ENCODE measurements at places on chromosomes 2 and 18.
A peak's percentile ranks its signal among the peaks of the same experiment; 100 is the strongest.

DNA sequence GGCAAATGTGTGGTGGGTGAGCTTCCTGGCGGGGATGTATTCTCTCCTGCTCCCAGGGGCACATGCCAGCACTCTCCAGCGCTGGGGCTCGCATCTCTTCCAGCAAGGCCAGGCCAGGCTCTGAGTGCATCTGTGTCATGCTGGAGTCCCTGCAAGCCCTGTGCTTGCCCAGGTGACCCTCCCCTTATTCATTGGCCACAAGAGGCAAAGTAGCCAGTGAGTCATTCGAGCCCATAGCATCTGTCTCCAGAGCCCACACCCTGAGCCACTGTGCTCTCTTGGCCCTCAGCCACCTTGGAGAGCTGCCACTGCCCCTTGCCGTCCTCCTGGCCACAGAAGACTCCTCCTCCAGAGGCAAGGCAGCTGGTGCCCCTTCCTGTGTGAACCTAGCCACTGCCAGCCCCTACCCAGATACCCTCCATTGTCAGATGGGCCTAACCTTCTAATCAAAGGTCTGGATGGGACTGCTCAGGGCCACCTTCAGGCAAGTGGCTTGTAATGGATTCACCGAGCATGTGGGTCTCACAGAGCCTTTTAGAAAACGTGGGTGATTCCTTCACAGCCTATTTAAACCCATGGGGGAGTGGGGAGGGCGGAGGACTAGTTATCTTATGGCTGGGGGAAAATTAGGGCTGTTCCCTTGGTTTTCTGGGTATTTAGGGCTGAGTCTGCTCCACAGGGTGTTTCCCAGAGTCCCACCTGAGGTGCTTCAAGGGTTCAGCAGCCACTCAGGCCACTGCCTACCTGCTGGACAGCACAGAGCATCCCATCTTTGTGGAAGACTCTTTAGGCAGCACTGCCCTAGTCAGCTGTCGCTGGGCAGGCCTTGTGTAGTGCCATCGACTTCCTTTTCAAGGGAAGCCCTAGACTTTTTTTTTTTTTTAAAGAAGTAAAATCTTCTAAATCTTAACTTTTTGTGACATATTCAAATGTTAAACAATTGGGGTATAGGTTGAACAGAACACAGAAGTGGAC is 137.4 kb downstream of the ACOXL start:
- no peak for DNase-seq

- no peak for DNase-seq
Measured at GRCh38 chr18:73841661-73842060, 306.0 kb downstream of the FBXO15 start.

DNA sequence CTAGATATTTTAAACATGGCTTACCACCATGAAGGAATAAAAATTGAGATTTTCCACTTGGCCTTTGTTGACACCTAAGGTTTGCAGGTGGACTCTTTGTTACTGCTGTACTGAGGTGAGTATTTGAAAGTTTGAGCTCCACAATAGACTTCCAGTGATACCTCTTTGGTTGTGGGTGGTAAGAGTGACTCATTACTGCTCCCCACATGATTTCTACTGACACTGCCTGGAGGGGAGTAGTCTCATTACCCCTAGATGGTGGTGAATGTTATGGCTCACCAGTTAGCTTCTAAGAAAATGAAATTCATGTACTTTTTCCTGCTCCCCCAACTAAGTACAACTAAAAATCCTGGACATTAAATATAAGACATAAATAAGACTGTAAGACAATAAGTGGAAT is 1183.1 kb upstream of the TMEFF2 start:
- DNase-seq: no peak

DNA sequence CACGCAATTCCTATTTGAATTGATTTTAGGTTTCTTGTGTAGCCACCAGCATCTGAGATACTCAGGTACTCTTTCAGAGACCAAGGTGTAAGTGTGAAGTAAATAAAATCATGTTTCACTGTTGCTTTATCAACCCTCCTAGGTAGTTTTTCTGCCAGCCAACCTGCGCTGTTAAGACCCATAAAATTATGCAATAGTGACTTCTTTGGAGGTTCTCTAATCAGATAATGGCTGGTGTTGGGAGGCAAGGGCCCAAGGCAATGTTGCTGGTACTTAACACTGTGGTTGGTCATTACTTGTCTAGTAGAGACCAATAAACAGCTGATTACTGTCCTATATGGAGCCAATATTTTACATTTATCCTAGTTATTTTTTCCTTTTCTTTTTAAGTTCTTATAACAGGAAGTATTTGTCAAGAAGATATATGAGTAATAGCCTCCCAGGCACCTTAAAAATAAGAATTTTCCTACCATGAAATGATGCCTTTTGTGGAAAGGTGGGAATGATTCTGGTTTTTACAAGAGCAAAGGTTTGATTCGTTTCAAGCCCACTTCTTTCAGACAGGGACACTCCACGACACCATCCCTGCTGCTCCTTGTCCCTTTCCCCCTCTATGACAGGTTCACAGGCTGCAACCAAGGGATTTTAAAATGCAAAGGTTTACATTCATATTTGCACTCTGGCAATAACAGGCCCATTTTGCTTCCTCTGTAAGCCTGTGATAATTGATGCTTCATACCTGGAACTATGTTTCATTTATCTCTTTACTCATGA is 259.3 kb downstream of the MEIS1 start:
- DNase-seq: no peak

DNA sequence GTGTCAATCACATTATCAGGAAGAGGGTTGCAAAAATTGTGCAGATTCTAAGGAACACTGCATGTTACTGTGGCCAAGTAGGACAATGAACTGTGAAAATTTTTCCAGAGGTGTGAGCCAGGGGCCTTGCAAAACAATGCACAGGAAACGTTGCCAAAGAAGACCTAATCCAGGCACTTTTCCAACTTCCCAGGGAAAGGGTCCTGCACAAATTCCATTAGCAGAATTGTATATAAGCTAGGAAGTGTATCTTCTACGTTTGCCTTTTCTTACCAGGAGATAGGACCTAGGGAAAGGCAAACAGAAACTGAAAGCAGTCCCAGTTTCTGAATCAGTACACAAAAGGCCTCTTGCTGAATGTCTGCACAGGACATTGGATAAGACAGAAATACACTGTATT is 1888.3 kb upstream of the CELF4 start:
- no peak for DNase-seq

DNA sequence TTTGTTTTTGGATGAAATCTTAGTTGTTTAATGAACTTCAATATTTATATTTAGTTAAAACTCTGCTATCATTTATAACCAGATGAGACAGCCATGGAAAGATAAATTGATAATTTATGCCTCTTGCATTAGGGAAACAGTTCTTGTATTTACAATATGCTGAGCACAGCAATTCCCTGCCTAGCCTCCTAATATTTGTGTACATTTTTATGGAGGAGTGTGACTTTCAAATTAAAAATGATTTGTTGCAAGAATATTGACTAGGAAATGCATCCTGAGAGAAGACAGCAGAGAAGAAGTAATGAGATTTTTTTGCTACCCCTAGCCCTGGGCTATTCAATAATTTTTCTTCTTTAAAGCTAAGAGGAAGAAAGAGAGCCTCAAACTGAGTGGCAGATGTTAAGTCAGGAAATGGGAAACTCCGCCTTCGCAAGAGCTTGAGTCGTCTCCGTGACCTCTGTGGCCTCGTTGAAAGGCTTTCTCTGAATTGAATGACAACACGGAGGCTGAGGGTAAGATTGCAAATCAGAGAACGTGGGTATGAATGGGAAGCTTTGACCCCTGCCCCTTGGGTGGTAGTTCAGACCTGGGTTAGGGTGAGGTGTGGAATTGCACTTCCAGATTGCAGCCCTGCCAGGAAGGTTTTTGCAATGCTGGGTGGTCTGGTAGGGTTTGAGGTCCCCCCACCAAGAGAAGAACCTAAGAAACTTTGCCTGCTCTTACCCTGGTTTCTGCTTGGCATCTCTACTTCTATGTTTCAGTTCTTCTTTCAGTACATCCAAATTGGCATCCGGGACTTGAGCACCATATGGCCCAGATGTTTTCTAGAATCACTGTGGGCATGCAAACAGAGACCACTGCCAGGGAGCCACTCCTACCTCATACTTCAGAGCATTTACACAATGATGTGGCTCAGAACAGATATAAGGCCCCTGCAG is 210.3 kb upstream of the RBMS1 start:
- no peak for DNase-seq

GRCh38 chr2:86087936-86088850 is 17.5 kb downstream of the POLR1A start:
- no peak for DNase-seq

DNA sequence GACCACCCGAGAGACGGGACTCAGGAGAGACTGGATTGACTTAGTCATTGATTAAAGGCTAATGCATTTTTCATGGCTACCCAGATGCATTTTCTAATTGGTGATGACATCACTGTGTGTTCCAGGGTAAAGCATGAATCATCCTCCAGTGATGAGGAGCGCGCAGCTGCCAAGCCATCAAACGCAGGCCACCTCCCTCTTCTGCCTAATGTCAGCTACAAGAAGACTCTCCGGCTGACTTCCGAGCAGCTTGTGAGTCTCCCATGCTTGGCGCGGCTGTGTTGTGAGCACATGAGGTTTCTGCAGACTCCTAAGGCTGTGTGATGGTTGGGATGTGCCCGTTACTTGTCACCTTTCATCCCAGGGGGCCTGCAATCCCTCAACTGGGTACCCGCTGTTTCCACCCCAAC is 56.4 kb downstream of the LPIN1 start:
- no peak for DNase-seq

- no peak for DNase-seq
Measured at GRCh38 chr18:60082790-60083189, 183.0 kb downstream of the PMAIP1 start.

GRCh38 chr2:219213486-219214071 is 5.2 kb downstream of the ABCB6 start:
- DNase-seq: peak; percentile 50

DNA sequence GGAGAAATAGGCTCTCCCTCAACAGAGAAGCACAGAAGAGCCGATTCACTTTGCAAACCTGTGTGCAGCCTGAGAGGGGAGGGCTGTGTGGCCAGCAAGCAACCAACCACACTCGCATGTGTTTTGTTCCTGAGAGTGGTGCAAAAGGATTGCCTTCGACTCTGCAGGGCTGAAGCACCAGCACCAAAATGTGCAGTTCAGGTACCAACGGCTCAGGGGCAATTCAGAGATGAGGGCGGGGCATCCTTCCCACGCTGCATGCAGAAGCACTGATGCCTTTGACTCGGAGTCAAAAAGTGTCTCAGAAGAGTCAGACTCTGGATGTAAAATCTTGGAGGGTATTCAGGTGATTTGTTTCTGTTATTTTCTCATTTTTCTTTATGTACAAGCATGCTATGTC is 55.5 kb downstream of the DCDC2C start:
- DNase-seq: peak; percentile 25

GRCh38 chr18:36350251-36350651 is 52.7 kb downstream of the FHOD3 start:
- no peak for DNase-seq

DNA sequence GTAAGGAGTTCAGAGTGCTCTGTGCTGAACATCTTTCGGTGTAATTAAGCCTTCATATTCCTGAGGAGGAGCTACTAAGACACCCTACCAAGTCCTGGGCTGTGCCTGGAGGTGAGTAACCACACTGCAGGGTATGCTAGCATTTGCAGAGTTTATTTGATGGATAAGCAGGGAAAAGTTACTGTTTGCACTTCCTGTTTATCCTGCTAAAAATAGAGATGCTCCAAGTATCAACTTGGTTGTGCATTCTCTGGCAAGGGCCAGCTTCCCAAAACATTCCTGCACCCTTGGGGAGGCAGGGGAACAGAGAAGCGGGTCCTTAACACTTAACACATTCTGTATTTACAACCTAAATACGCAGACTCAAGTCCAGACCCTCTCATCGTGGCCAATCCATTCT is 49.8 kb downstream of the PARD6G start:
- no peak for DNase-seq

DNA sequence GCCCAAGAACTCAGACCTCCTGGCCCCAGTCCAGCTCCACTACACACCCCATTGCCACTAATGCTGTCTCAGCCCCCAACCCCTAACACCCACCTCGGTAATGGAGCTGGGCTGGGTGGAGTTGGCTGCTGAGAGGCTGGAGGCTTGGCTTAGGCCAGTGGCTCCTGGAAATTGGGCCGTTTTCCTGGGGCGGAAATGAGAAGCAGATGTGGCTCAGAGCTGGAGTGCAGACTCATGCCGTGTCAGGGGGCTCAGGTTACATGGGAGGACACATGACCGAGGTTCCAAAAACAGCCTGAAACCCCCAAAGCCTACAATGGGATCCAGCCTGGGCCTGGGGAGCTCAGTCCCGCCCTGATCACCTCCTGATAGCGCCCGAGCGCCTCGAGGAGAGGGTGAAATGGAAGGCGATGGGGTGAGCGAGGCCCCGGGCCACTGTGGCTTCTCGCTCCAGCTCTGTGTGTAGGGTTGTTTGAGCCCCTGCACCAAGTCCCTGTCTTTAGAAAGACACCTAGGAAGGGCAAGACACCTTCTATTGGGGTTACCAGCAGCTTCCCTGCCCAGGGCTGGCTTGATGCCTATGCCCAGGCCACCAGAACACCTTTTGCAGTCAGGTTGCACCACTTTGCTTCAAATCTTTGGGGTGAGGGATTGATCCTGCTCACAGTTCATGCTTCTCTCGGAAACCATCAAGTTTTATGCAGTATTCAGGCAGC is 175.7 kb upstream of the HAAO start:
- peak; percentile 92 for DNase-seq

DNA sequence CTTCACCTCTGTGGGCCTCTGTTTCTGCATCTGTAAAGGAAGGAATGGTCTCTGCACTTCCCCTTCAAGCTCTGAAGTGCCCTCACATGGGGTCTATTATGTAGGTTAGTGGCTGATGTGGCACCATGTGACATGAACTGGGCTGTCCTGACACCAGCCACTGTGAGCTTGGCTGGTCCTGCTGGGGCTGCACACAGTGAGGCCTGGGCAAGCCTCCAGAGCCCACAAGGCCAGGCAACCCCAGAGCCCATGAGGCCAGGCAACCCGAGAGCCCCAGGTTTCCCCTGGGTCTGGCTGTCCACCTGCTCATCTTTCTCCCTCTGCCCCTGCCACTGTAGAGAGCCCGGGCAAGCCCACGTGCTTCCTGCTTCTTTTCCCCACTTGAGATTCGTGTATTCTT is 150.1 kb upstream of the SMAD2 start:
- no peak for DNase-seq

GRCh38 chr18:23645568-23646175 is 17.0 kb downstream of the ANKRD29 start:
- DNase-seq: no peak

DNA sequence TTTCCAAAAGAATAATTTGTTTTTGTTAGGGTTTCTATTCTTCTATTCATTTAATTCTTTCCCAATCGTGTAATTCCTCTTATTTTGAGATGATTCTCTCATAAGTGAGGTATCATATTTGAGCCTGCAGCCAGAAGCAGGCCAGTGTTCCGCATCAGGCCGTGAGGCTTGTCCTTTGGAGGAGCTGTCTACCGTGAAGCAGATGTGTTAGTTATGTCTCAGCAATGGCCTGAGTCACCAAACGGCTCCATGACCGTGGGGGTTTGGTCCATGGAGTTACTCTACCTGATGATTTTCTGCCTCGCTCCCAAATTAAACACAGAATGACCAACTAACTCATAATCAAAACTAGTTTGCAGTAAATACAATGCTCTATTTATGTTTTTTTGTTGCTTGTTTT is 64.2 kb upstream of the TMEM87B start:
- DNase-seq: no peak

- no peak for DNase-seq
Measured at GRCh38 chr2:113361051-113361450, 76.4 kb upstream of the ZNG1B start.
